ENCODE measurements at places on chromosomes 1 and 21.

DNA sequence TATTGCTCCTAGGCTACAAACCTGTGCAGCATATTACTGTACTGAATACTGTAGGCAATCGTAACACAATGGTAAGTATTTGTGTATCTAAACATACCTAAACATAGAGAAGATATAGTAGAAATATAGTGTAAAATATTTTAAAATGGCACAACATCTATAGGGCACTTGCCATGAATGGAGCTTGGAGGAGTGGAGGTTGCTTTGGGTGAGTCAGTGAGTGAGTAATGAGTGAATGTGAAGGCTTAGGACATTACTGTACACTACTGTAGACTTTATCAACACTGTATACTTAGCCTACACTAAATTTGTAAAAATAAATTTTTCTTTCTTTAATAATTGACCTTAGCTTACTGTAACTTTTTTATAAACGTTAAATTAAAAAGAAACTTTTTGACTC, 7.9 kb downstream of the LEFTY2 start:
- peak; percentile 70 for DNase-seq

- peak; percentile 56 for DNase-seq
Measured at GRCh38 chr1:119286587-119287181, 81.9 kb upstream of the HAO2 start.

GRCh38 chr1:233135833-233136232, 159.7 kb downstream of the PCNX2 start:
- no peak for DNase-seq

GRCh38 chr21:16426936-16427335, 697.2 kb downstream of the USP25 start:
- DNase-seq = no peak

- DNase-seq = peak; percentile 89
Measured at GRCh38 chr21:29164323-29164942, 34.0 kb downstream of the MAP3K7CL start.

DNA sequence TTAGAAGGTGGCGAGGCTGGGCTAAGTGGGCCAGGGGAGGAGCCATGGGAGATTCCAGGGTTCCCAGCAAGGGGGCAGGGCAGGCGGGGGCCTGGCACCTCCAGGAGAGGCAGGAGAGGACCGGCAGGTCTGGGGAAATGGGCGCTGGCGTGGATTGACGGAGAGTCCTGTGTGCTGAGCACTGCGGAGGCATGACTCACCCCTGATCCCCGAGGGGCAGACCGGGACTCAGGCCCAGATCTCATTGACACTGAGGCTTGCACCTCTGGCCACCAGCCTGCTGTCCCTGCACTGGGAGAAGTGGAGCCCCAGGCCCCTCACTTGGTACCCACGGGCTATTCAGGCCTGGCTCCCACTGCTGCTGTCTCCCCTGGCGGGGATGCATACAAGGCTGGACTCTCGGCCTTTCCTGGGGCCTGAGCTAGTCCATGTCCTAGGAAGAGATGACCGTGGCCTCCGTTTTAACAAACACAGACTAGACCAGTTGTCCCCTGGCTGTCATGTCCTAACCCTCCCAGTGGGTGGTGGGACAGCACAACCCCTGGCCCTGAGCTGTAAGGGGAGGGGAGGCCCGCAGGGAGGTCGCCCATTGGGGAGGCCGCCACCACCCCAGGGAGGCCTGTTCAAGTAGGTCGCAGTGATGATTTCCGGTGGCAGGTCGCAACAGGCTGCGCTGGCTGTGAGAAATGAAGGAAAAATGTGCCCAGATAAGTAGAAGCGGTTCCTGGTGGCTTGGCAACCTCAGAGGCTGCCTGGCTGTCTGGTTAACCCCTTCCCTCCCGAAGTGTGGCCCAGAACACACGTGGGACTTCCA, 39.7 kb downstream of the RIPK4 start:
- DNase-seq = peak; percentile 80

DNA sequence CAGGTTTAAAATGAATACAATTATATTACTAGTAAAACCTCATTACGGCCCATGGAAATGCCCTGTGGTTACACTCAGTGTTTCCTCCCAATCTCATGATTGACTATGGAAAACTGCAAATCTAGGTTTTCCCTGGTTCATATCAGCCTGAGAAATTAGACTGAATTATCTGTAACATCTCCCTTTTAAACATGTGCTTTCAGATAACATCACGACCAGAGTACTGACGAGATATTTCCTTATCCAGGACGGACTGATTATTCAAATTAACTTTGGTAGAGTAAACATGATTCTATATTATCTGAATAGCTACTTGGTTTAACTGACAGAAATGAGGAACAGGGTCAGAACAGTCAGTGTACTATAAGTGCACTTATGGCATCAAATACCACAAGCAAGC, 82.3 kb downstream of the RGS7 start:
- no peak for DNase-seq

DNA sequence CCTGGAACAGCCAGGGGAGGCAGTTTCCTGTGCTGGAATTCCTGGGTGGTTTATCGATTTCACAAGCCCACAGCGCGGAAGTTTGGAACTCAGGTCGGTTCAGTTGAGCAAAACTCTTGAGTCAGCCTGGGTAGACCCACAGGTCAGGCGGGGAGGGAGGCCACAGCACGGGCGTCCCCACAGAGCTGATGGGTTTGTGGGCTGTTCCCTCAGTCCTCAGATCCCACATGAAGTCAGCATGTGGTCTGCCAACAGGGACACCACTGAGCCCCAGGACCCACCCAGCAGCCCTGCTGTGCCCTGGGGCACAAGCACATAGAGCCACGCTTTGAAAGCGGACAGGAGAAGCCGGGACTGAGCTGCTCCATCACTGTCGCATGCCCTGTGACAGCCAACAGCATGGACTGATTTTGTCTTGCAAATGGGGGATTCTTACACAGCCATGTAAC, 17.4 kb downstream of the BMP8A start:
- DNase-seq = no peak

GRCh38 chr1:156959414-156959813, 39.0 kb downstream of the LRRC71 start:
- no peak for DNase-seq
